ENCODE measurements at places on chromosomes 7 and 10.

DNA sequence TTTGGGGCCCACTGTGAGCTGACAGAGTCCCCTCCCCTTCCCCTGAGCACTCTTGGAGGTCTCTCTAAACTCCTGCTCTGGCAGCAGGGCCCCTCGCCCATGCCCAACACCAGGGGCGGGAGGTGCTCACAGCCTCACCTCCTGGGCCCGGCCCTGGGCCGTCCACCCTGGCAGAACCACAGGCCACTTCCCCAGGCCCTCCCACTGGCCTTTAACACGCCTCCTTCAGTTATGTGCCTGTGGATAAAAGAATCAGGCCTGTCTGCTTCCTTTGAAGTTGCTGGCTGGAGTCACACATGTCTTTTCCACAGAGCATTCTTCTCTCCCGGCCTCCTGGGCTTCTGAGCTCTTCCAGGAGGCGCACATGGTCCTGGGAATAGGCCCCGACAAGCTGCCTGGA is 10.2 kb downstream of the MYL10 start:
- no peaks in the 10 kb centered on the region for H3K36me3 ChIP-seq
- DNase-seq: no peak
- no peak overlapping the region for H3K27ac ChIP-seq

- H3K4me1 ChIP-seq: no peaks in the 10 kb centered on the region
- peaks cover 8% of the 10 kb centered on the region for H3K36me3 ChIP-seq
- H3K27me3 ChIP-seq: no peaks in the 10 kb centered on the region
- no peak overlapping the region for H3K27ac ChIP-seq
Observed at GRCh38 chr10:121803611-121804010, 124.2 kb downstream of the ATE1 start.

DNA sequence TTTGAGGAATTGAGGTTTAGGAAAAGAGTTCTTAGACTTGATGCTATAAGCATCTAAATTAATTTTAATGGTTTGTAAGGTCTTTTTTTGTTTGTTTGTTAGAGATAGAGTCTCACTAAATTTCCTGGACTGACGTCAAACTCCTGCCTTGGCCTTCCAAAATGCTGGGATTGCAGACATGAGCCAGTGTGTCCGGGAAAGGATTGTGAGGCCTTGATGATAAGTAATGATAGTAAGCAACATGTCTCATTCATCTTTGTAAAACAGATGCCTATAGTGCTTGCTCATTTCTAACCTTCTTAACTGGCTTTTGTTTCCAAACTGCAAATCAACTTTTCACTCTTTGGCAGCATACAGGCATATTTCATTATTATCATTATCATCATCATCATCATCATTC is 176.0 kb upstream of the KCND2 start:
- H3K4me3 ChIP-seq: no peak overlapping the region
- H3K27ac ChIP-seq: no peak overlapping the region
- no peaks in the 10 kb centered on the region for H3K27me3 ChIP-seq
- no peaks in the 10 kb centered on the region for H3K4me1 ChIP-seq

- H3K27ac ChIP-seq: no peak overlapping the region
- no peaks in the 10 kb centered on the region for H3K27me3 ChIP-seq
- no peaks in the 10 kb centered on the region for H3K4me1 ChIP-seq
- H3K4me3 ChIP-seq: no peak overlapping the region
Observed at GRCh38 chr10:59319854-59320253, 42.5 kb downstream of the FAM13C start.

DNA sequence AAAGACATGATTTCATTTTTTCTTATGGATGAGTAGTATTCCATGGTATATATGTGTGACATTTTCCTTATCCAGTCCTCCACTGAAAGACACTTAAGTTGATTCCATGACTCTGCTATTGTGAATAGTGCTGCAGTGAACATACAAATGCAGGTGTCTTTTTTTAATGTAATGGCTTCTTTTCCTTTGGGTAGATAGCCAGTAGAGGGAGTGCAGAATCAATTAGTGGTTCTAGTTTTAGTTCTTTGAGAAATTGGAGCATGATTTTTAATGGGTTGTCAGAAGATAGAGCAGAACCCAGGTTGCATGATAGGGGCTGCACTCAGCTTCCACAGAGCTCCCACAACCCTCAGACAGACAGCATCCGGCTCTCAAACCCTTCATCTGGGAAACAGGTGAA is 152.9 kb upstream of the PLXDC2 start:
- H3K4me3 ChIP-seq: no peak overlapping the region
- no peak overlapping the region for H3K27ac ChIP-seq
- H3K27me3 ChIP-seq: no peaks in the 10 kb centered on the region
- H3K4me1 ChIP-seq: no peaks in the 10 kb centered on the region
- no peaks in the 10 kb centered on the region for H3K36me3 ChIP-seq

- no peak overlapping the region for H3K27ac ChIP-seq
- no peaks in the 10 kb centered on the region for H3K27me3 ChIP-seq
- no peaks in the 10 kb centered on the region for H3K4me1 ChIP-seq
- H3K36me3 ChIP-seq: no peaks in the 10 kb centered on the region
- DNase-seq: no peak
Observed at GRCh38 chr10:12719365-12719764, 282.1 kb downstream of the CCDC3 start.

- H3K27ac ChIP-seq: no peak overlapping the region
- H3K4me3 ChIP-seq: no peak overlapping the region
- H3K4me1 ChIP-seq: no peaks in the 10 kb centered on the region
- no peaks in the 10 kb centered on the region for H3K36me3 ChIP-seq
- no peaks in the 10 kb centered on the region for H3K27me3 ChIP-seq
Observed at GRCh38 chr10:24751716-24752115, 28.0 kb upstream of the ARHGAP21 start.

- H3K36me3 ChIP-seq: no peaks in the 10 kb centered on the region
- DNase-seq: no peak
- no peak overlapping the region for H3K27ac ChIP-seq
- H3K4me1 ChIP-seq: peaks cover 2% of the 10 kb centered on the region
- H3K27me3 ChIP-seq: no peaks in the 10 kb centered on the region
Observed at GRCh38 chr10:17984056-17984455, 32.3 kb downstream of the SLC39A12 start.

- H3K4me1 ChIP-seq: peaks cover 5% of the 10 kb centered on the region
- DNase-seq: no peak
- H3K27ac ChIP-seq: no peak overlapping the region
- H3K36me3 ChIP-seq: no peaks in the 10 kb centered on the region
- no peak overlapping the region for H3K4me3 ChIP-seq
- no peaks in the 10 kb centered on the region for H3K27me3 ChIP-seq
Observed at GRCh38 chr10:22659866-22660265, 54.5 kb downstream of the PIP4K2A start.

DNA sequence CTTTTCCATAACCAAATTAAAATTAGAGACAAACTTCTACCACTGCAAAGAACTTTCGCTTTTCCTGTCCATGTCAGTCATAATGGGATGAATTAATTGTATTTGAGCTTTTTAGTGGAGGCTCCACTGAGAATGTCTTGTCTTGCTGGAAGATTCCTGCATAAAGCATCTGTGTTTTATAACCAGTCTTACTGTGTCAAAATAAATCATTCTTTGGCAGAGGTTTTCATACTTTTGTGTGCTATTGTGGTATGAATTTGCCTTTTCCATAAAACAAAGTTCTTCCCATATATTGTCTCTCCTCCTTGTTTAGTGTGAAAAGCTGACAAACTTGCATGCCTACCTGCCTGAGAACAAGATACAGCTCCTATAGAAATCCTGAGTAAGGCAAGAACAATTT is 124.8 kb upstream of the CCDC6 start:
- H3K27me3 ChIP-seq: no peaks in the 10 kb centered on the region
- H3K27ac ChIP-seq: no peak overlapping the region
- H3K36me3 ChIP-seq: no peaks in the 10 kb centered on the region
- H3K4me1 ChIP-seq: peaks cover 2% of the 10 kb centered on the region

DNA sequence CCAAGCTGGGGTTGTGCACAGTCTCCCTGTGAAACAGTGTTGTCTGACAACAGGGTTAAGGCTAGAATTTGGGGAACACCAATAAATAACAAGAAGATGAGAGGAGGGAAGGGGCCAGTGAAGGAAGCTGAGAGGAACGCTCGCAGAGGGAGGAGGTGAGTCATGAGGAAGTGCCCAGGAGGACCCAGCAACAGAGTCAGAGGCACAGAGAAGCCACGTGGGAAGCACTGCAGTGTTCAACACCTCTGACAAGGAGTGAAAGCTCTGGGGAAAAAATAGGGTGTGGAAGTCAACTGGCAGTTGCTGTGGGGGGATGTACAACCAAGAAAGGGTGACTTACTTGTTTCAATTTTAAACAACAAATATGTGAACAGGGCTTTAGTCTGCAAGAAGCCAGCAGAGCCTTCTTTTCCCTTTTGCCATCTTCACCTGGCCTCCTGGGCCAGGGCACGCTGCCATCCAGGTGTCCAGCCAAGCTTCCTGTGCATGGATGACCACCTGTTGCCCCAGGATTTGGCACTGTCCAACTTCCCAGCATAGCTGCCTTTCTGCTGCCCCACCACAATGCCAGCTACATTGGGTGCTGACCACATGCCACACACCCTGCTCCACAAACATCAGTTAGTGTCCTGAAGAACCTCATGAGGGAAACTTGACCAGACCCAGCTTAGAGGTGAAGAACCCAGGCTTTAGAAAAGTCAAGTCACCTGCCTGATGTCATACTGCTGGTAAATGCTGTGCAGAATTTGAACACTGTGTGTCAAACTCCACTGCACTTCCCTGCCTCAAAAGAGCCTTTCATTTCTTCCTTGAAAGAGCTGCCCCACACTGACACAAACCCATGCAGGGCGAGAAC is 69.6 kb downstream of the ATXN7L1 start:
- H3K4me1 ChIP-seq: peaks cover 10% of the 10 kb centered on the region
- no peak overlapping the region for H3K27ac ChIP-seq
- no peak for DNase-seq
- H3K27me3 ChIP-seq: no peaks in the 10 kb centered on the region
- H3K36me3 ChIP-seq: no peaks in the 10 kb centered on the region
- no peak overlapping the region for H3K4me3 ChIP-seq

DNA sequence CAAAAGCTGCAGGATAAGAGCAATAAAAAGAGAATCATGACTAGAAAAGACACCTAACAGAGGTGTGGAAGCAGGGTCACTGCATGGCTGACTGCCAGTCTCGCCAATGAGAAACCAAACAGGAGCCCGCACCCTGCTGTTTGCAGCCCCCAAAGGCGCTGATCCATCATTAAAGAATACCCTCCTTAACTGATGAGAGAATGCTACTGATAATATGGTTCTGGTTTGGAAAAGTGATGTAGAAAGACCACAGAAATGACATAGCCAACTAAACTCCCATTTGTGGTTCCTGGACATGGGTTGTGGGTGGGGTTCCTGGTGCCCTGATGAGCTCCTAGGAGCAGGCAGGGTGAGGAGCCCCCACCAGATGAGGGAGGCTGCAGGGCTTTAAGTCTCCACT is 207.4 kb downstream of the TNS3 start:
- H3K4me3 ChIP-seq: no peak overlapping the region
- H3K27me3 ChIP-seq: no peaks in the 10 kb centered on the region
- H3K36me3 ChIP-seq: no peaks in the 10 kb centered on the region
- H3K4me1 ChIP-seq: peaks cover 15% of the 10 kb centered on the region

GRCh38 chr7:108030516-108030915 is 27.6 kb upstream of the LAMB1 start:
- peaks cover 1% of the 10 kb centered on the region for H3K4me1 ChIP-seq
- H3K27ac ChIP-seq: no peak overlapping the region
- H3K4me3 ChIP-seq: no peak overlapping the region
- no peaks in the 10 kb centered on the region for H3K27me3 ChIP-seq
- no peaks in the 10 kb centered on the region for H3K36me3 ChIP-seq

GRCh38 chr7:37930226-37930948 is 9.9 kb downstream of the EPDR1 start:
- DNase-seq: no peak
- H3K4me1 ChIP-seq: no peaks in the 10 kb centered on the region
- H3K27me3 ChIP-seq: no peaks in the 10 kb centered on the region
- no peaks in the 10 kb centered on the region for H3K36me3 ChIP-seq
- no peak overlapping the region for H3K27ac ChIP-seq

DNA sequence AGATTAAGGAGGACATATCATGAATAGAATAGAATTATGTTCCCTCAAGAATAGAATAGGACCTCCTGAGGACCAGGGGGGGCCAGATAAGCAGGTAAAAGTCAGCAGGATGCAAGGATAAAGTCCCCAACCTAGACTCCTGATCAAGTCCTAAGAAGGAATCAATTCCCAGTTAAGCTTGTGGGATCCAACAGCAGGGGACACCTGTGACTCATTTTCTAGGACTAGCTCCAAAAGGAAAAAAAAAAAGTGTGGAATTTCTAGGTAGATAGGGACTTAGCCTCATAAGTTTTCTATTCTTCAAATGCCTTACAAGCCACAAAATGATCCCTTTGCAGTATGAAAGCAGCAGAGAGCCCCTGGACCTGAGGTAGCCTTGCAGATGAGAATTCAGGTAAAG is 336.2 kb downstream of the WDR11 start:
- no peak for DNase-seq
- no peaks in the 10 kb centered on the region for H3K27me3 ChIP-seq
- H3K4me1 ChIP-seq: no peaks in the 10 kb centered on the region
- no peak overlapping the region for H3K4me3 ChIP-seq
- no peak overlapping the region for H3K27ac ChIP-seq

DNA sequence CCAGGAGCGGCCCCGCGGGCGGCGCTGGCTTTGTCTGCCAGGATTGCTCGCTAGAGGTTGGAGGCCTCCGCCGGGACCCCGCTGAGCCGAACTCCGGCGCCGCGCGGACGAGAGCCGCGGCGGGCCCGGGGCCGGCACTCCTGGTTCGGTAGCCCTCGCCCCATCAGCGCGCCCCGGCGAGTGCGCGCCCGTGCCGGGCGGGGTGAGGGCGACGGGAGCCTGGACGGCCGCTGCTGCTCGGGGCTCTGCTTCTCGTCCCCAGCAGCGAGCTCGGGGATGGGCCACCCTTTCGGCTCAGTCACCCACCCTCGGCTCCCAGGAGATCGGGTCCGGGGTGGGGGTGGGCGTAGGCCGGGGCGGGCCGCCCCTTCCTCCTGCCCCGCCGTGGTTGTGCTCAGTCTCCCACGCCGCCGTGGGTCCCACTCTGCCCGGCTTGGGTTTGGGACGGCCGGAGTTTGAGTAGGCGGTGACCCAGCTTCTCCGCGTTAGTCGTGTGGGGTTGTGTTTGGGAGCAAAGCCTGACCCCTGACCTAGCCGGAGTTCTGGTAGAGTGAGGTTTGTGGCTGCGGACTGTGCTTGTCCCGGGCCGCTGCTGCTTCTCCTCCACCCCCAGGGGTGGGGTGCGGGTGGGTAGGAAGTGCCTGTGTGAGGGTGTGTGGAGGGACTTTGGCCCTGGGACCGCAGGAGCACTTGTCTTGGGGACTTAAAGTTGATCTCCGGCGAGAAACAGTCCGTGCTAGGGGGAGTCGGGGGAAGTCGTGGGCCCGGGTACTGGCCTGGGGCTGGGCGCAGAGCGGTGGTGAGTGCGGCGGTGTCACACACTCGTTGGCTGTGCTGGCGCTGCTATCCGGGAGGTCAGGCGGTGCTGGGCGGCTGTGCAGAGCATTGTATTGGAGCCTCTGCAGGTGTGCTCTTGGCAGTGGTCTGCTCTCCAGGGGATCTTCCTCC is 677 bp downstream of the TSPAN14 start:
- peaks cover 24% of the 10 kb centered on the region for H3K36me3 ChIP-seq
- H3K4me1 ChIP-seq: peaks cover 22% of the 10 kb centered on the region
- DNase-seq: no peak
- peak overlapping the region; percentile 95 for H3K4me3 ChIP-seq
- H3K27me3 ChIP-seq: no peaks in the 10 kb centered on the region
- peak overlapping the region; percentile 78 for H3K27ac ChIP-seq

DNA sequence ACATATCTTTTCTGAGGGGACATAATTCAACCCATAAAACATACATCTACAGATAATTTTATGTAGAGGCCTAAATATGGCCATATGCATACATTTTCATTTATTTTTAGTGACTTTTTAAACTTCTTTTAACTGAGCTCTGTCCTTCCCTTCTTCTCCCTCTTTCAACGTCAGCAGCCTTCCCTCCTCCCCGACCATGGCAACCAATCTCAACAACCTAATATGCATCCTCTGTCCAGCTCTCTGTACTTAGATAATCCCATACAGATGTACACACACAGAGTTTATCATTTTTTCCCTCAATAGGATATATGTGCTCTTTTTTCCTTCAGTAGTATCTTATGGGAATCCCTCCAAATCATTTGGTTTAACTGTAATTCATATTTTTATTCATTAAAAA is 94.3 kb downstream of the CCDC71L start:
- no peaks in the 10 kb centered on the region for H3K27me3 ChIP-seq
- H3K27ac ChIP-seq: no peak overlapping the region
- no peaks in the 10 kb centered on the region for H3K36me3 ChIP-seq

All from neuronal stem cell (in vitro differentiated cells).